Amniotic stem cell (primary cell): ENCODE measurements at places on chromosomes 13 and 19.

DNA sequence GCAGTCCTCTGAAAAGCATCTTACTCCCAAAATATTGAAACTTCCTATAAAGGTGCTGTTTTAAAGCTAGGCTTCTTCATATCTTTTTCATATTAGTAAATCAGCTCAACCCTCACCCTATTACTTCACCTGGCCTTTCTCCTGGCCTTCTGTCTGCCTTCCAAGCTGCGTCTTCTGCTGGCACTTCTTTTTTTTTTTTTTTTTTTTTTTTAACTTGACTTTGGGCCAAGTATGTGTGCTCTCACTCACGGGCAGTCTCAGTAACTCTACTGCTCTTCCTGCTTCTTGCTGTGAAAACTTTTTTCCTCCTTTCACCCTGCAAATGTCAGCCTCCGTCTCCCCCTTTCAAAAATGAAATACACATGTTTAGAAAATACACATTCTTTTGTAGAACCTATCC is 41.2 kb upstream of the KCTD4 start:
- DNase-seq = no peak

GRCh38 chr19:58150328-58150921 is at the start of gene ZNF329:
TSS of gene ZNF329 (minus strand) at chr19:58150789. CDS start at chr19:58129503, 21,286 bp downstream.
- peak; percentile 71 for DNase-seq

DNA sequence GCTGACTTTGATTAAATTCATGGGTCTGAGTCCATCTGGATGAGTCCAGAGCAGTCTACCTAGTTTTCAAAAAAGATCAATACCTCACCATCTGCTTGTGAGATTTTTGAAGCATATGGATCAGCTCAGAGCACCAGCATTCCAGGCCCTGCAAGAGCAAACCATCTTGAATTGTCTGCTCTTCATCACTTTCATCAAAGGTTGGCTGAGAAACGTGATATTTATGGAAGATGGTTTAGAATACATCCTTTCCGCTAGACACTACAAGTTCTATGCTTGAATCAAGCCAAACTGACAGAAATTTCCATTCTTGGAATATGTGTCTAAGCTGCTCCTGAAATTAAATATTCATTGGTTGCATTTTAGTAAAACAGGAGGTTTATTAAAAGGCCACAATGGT is 190.3 kb downstream of the KCNRG start:
- no peak for DNase-seq

DNA sequence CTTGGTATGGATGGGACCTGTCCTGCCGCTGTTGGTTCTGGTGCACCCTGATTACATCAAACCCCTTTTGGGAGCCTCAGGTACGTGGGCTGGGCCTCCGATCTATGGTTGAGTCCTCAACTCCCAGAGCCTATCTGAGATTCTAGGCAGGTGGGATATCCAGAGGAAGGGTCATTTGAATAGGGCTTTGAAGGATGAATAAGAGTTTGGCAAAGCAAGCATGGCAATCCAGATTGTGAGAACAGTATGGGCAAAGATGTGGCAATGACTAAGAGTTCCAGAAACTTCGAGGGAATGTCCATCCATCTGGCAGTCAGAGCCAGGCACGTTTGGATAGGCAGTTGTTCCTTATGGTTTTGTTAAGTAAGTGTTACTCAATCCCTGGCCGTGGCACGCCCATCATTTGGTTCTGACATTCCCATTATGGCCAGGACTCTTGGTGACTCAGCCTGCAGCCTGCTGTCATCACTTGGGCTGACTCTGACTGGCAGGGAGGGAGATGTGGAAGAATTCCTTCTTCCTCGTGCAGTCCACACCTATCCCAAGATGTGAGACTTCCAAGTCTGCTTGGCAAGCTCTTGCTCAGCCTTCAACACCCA is 21.5 kb downstream of the CYP4F22 start:
- no peak for DNase-seq

DNA sequence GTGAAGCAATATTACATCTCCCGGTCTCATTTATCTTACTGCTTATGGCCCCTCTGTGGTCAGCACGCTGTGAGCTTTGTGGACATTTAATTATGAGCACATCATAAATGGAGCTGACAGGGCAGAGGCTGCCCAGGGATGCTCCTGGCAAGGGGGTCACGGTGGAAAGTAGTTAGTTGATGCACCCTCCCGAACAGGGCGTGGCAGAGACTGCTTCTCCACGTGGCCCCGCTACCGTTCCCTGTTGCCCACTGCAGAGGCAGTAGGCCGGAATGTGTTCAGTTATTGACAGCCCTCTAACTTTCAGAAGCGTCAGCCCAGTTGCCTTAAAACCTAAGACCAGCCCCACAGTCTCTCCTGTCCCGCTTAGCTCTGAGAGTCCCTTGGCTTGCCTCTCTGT is 180.3 kb upstream of the ZNF507 start:
- no peak for DNase-seq

DNA sequence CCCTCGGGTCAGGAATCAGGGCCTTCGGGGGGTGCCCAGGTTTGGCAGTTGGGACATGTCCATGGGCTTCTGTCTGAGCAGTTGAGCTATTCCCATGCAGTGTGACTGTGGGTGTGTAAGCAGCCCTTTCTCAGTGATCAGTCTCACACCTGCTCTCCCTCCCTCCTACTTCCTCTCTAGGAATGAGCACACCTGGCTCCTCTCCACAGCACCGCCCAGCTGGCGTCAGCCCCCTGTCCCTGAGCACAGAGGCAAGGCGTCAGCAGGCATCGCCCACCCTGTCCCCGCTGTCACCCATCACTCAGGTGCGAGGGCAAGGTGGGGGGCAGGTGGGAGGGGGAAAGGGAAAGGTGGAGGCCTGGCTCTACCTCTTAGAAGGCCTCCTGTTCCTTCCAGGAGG is 25.9 kb downstream of the COMP start:
- no peak for DNase-seq

- DNase-seq = no peak
Measured at GRCh38 chr19:31301306-31301980, 47.8 kb downstream of the TSHZ3 start.

DNA sequence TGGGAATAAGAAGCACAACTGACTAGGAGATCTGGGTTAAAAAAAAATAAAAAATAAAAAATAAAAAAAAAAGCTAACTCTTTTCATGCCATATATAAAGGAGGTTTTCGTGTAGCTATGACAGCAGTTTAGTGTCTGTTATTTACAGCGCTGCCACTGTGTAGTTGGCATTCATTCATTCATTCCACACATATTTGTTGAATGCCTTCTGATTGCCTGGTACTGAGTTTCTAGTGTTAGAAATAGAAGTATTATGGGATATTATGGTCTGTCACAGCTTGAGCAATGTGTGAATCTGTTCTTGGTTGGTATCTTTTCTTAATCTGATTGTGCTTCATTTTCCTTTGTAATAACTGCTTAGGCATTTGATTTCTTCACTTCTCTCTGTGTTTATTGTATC is 237.4 kb downstream of the NBEA start:
- no peak for DNase-seq

GRCh38 chr19:16118489-16119033 is 6.9 kb downstream of the RAB8A start:
- no peak for DNase-seq

DNA sequence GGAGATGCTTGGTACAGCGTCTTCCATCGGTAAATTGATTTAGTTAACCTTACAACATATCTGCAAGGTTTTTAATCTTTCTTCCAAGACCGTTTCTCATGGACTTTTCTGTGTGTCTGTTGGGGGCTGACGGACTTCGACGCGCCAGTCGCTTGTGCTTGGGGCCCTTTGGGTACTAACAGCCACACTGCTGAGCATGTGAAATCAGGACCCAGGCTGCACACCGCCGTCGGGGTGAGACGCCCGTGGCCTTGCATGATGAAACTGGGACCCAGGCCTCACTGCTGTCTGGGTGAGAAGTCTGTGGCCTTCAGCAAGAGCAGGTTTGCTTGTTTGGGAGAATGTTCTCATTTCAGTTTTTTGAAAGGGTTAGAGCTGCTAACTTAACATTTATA is 9.8 kb downstream of the ATP4B start:
- DNase-seq = no peak

GRCh38 chr13:86892330-86892729 is 778.8 kb upstream of the SLITRK5 start:
- no peak for DNase-seq

DNA sequence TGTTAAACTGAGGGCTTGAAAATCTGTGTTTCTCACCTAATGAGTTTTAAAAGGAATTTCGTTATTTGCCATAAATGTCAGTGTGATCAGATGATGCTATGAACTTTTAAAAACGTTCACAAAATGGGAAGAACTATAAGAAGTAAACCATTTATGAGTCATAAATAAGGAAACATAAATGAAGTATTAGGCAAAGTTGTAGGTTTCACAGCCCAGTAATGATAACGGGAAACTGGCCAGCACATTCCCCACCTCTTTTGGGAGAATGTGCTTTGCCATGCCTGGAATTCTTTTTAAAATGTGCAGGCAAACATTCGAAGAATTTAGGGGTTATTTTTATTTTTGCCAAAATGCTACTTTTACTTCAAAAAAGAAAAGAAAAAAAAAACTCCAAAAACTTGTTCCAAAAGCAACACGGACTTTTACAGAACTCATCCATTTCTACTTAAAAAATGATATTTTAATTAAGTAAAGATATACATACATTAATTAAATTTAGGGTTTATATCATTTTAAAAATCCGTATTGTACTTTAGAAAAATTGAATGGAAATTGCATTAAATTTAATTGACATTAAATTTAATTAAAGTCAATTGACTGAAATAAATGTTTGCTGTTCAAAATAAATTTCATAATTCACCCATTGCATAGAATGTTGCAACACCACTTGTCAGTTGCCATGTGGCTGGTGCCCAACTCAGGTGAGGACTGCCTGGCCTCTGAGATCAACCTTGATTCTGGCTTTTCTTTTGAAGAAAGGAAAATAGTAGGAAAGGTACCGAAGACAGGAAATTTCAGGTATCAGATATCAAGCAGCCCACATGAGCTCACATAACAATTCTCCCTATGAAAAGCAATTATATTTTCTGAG is 1198.5 kb downstream of the EFNB2 start:
- no peak for DNase-seq

DNA sequence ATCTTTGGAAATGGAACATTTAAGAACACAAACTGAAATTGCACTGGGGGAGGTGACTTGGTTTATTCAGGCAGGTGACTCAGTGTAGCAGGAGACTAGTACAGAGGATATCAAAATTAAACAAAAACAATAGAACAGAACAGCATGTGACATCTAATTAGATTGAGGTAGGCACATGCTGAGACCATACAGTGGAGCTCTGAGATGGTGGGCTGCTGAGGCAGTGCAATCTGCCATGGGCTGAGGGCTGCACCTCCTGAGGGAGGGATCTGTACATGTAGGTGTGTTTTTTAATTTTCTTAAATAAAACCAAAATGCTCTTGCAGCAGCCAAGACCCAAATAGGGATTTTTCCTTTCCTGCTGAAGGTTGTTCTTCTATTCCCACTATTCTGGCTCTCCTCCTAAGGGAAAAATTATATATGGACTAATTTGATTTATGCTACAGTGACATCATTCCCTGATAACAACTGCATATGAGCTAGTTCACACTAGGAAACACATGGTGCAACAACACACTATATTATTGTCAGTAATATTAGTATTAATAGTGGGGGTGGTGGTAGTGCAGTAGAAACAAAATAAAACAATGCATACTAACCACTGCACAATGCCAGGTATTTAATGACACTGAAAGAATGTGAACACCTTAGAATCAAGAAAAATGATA is 48.0 kb downstream of the LNX2 start:
- DNase-seq = no peak

- DNase-seq = no peak
Measured at GRCh38 chr13:70394031-70394548, 285.8 kb upstream of the KLHL1 start.

DNA sequence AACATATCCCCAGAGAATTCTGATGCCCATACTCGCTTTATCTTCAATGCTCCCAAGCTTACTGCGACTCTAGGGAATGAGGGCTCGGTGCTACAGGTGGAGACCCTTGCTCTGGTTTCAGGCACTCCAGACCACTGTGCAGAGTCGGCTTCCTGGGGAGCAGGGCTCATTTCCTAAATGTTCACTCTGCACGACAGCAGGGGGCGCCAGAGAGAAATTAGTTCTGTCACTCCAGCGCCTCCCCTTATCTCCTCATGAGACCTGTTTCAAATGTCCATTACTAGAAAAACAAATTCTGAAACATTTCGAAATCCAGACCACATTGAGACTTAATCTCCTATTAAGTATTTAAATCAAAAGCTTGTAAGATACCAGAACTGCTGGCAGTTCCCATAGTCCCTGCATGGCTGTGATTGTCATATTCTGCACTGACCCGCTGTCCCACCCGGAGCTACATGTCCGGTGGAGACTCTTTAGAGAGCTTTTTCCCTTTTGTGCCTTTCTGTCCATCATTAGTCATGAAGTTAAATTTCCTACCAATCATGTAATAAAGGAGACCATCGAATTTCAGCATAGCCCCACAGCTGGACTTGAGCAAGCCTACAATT is 22.4 kb downstream of the EPSTI1 start:
- DNase-seq = peak; percentile 48

DNA sequence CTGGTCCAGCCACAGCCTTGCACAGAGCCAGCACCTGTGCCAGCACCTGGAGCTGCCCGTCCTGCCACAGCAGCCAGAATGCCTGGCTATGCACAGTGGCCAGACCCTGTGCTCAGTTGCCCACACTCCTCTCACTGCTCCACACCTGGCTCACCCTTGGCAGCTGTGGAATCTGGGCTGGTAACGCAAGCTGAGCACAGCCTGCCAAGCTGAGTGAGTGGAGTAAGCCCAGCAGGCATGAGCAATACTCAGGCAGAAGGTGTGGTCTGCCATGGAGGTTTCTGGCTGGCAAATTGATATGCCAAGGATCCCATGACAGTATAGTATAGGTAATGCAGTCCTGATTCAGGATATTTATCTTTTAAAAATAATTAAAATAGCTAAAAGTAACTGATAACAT is 122.2 kb downstream of the PCDH9 start:
- no peak for DNase-seq

DNA sequence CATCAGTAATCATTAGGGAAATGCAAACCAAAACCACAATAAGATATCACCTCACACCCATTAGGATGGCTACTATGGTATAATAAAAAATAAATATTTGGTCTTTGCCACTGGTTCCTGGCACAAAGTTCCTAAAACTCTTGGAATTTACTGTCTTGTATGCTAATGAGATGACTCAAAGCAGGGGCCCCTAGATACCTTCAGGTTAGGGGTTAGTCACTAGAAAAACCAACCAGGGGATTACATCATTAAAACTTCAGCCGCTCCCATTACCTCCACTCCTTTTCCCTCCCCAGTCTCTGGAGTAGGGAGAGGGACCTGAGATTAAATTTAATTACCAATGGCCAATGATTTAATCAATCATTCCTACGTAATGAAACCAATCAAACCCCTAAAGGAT is 49.6 kb downstream of the THSD1 start:
- no peak for DNase-seq

DNA sequence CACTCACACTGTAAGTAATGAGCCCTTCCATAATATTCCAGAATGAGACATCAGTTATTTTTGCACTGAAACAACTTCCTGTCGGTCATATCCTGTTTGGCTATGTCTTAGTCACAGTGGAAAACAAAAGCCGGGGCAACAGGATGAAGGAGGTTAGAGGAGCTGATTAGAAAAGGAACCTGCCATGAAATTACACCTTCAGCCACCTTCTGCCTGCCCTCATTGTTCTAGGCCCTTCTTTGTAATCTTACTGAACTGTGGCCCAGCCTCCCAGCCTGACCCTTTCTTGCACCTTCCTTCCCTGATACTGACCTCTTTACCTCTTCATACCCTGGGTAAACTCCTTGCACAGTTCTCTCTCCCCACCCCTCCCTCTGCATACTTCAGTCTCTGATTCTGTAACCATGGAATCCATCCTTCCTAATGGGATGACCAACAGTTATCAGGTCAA is 67.3 kb downstream of the DOCK9 start:
- DNase-seq = peak; percentile 14
